ENCODE measurements at places on chromosomes 16 and 17.

GRCh38 chr16:49441366-49441780 lies 67.8 kb downstream of the C16orf78 start:
- DNase-seq = no peak

GRCh38 chr16:58515871-58516767 lies 802 bp downstream of the SETD6 start:
- DNase-seq = peak; percentile 46

- no peak for DNase-seq
Observed at GRCh38 chr16:3152027-3152276, 17.1 kb downstream of the ZNF213 start.

DNA sequence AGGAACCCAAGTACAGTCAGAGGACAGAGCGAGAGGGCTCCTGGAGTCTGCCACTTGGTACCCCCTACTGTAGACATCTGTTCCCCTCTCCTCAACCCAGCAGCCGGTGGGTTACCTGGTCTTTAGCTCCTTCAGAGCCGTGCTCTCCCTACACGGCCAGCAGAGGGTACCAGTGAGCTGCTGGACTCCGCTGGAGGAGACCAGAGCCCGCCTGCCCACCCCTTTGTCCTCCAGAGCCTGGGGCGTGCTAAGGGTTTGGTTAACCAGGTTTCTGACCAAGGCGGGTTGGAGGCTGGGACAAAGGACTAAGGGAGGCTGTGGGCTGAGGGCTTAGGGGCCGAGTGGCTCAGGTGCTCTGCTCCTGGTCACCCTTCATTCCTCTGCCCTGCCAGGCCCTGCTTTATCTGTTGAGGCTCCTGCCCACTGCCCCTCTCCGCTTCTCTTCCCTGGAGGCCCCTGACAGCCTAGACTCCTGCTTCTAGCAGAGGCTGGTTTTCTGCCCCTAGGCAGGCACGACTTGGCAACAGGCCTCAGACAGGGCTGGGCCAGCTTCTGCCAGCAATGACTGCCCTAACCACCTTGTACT lies 2.7 kb upstream of the HSD11B2 start:
- DNase-seq = peak; percentile 31

DNA sequence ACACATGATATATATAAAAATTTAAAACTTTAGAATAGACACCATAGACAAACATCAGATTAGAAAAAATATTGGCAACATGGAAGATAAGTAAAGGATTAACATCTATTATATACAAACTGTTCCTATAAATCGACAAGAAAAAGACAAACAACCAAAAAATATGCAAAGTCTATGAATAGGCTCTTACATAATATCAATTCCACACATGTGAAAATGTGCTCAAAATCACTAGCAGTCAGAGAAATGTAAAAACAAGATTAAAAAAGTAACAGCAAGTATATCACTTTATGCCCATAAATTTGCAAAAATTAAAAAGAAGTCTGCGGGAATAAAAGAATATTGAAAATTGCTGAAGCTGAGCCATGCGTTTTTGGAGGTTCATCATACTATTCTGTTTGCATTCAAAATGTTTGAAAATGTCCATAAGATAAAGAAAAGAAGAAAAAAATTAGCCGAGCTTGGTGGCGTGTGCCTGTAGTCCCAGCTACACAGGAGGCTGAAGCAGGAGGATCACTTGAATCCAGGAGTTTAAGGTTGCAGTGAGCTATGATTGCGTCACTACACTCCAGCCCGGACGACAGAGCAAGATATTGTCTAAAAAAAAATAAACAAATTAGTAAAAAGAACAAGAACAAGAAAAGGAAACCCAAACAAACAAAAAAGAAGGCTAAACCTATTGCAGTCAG lies 11.2 kb upstream of the ERN2 start:
- no peak for DNase-seq

- no peak for DNase-seq
Observed at GRCh38 chr17:45436625-45437464, 4.2 kb upstream of the ARHGAP27 start.

DNA sequence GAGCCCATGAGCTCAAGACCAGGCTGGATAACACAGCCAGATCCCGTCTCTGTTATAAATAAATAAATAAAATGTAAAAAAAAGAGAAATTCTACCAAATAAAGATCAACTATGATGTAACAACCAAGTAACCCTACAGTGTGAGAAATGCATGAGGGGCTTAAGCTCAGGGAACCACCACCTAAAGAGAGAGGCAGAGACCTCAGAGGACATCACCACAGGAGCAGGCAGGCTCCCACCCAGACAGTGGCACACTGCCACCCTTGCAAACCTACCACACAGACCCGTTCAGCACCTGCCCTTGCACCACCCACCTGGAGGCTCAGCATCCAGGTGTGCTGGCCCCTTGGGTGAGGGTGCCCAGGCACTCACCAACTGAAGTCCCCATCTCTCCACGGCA lies 45.6 kb downstream of the ANKRD11 start:
- no peak for DNase-seq

GRCh38 chr17:34246881-34247280 lies 8.2 kb upstream of the CCL2 start:
- DNase-seq = no peak

GRCh38 chr17:61149106-61149825 lies 250.4 kb upstream of the TBX2 start:
- no peak for DNase-seq

DNA sequence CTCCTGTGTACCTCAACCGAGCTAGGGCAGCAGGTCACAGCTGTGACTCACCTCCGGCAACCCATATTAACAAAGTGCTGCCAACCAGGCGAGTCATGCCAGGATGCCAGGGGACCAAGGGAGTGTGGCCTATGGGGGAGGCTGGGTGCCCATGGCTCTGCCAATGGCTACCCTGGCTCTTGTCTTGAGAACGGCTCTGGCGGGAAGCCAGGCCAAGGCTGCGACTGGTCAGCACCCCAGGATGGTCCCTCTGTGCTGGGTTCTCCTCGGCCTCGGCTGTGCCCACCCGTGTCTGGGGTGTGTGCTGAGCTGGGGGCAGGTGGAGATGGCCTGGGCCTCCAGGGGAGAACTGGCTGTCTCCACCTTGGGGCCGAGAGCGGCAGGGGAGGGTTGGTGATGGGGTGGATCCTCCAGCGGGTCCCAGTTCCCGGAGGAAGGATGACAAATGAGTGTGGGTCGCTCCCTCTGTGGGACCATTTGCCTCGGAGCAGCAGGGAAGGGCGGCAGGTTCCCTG lies 75.8 kb downstream of the MRC2 start:
- no peak for DNase-seq

DNA sequence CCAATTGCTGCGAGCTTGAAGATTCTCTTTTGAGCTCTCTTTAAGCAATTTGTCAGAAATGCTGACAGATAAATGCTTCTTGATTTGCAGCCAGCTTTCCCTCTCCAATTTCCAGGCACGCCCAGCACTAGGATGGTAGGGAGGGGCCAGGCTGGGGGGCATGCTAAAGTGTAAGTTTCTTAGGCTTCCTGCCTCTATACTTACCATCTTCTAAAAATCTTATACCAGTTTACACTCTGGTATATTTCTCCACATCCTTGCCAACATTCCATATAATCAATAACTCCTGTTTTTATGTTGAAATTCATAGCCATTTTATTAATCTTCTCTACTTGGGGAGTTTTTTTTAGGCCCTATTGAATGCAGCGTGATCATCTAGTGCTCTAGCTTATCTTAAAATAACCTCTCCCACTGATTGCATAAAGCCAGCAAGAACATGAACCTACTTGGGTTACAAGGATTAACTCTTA lies 17.5 kb downstream of the ACSF2 start:
- no peak for DNase-seq

DNA sequence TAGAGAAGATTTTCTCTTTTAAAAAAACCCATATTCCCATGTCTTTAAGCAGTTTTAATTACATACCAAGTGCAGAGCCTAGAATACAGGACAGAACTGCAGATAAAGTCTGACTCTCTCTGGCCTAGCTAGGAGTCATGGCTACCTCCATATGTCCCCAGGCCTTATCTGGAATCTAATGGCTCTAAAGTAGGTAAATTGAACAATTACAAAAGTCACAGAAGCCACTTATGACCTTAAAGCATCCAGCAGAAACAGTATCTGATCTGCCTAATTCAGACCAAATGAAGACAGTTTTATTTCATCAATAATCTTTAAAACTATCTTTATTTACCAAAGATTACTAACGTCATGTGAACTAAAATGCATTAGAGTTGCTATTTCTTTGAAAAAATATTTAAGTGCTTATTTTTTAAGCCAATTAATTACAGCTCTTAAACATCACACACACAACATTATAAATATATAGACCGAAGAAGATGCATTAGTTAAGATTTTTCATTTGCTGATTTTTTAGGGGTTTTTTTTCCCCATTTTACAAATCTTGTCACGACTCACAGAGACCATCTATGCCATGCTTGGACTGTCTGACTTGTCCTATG lies 28.7 kb downstream of the PMM2 start:
- DNase-seq = no peak

DNA sequence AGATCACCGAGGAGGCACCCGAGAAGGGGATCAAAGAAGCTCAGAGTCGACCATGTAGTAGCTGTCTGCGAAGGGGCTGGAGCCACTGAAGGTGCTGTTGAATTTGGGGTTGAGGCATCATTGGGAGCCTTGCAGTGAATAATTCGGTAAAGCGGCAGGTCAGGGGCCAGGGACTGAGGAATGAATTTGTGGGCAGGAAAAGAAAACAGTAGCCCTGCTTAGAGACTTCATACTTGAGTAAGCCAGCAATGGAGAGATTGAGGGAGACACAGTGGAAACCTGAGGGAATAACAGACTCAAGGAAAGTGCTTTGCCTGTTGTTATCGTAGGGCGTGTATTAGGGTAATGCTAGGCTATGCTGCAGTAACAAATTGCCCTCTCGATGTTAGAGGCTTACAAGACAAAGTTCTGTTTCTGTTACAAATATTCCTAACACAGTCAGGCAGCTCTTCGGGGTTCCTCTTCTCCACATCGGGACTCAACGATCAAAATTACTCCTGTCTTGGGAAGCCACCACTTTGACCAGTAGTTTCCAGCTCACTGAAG lies 13.4 kb upstream of the HERPUD1 start:
- DNase-seq = no peak

DNA sequence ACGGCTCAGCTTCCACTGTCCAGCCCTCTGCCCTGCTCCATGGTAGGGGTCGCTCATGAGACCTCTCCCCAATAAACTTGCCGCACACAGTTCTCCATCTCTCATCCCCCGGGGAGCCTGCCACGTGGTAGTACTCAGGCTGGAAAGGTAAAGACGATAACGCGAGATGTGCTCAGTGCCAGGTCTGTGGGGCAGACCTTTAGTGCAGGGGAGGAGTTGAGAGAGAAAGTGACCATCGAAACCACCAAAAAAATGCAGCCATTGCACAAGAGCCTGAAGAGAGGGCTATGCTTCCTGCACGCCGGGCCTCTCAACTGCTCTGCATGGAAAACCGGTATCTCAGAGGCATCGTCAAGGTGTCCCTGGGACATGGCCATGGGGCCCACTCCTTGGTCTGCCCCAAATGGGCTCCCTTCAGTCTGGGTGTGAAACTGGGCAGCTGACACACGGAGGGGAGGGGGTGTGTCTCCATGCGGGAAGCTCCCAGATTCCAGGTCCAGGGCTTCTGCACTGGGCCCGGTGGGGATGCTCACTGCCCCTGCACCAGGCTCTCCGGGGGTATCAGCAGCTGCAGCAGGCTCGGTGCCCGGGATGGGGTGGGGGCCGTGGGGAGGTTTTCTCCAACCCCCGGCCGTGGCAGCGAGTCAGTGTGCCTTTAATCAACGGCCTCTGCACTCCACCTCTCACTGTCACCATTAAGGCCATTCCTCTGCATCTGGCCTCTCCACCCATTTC lies 4.7 kb upstream of the AANAT start:
- no peak for DNase-seq

GRCh38 chr17:63997341-63998048 lies 656 bp upstream of the PRR29 start:
- no peak for DNase-seq

DNA sequence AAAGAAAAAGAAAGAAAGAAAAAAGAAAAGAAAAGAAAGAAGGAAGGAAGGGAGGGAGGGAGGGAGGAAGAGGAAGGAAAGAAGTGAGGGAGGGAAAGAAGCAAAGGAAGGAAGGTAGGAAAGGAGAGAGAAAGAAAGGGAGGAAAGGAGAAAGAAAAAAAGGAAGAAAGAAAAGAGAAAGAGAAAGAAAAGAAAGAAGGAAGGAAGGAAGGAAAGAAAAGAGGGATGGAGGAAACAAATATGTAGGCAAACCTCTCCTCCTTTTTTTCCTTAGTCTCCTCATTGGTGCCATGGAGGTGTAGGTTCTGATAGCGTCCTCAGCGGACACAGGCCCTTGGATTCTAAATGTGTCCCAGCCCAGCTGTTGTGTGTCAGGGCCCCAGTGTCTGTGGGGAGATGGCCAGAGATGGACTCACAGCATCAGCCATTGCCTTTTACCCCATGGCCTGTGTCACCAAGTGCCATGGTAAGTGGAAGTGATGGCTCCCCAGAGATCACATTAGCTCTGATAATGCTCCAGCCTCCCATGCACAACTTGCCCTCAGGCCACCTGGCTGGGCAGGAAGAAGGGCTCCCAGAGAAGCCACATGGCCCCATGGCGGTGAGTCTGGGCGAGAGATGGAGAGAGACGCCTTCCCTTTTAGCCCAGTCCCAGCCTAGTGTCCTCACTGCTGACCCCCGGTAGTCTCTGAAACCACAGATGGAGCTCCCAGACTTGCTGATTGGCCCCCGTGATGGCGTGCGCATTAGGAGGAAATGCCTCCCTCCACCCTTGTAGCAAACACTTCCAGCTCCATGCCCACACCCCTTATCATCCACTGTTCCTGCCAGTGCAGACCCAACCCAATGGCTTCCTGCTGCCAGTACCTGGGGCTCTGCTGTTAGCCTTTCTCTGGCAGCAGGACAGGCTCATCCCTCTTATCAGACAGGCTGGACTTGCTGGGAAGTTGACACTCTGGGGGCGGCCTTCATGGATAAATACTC lies 3.7 kb upstream of the SLC6A2 start:
- DNase-seq = no peak

- no peak for DNase-seq
Observed at GRCh38 chr17:13835151-13835550, 233.4 kb upstream of the HS3ST3A1 start.

- no peak for DNase-seq
Observed at GRCh38 chr17:70588003-70588402, 418.7 kb downstream of the KCNJ2 start.

- DNase-seq = no peak
Observed at GRCh38 chr17:35889241-35889640, 9.1 kb upstream of the CCL5 start.

GRCh38 chr16:56988948-56989945 lies at the start of gene NLRC5:
NLRC5 (plus strand) TSS chr16:56989557; CDS start chr16:57020713, 31,156 bp downstream.
- DNase-seq = peak; percentile 42

DNA sequence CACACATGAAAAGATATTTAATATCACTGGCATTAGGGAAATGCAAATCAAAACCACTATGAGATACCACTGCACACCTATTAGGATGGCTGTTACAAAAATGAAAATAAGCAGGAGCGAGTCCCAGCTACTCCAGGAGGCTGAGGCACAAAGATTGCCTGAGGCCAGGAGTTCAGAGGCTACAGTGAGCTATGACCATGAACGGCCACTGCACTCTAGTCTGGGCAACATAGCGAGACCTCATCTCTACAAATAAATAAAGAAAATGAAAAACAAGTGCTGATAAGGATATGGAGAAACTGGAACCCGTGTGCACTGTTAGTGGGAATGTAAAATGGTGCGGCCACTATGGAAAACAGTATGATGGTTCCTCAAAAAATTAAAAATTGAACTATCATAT lies 23.6 kb downstream of the KIFC3 start:
- no peak for DNase-seq
